ENCODE measurements at places on chromosomes 3 and 15.

- no peak for DNase-seq
Measured at GRCh38 chr15:40772014-40772413, 2.2 kb downstream of the C15orf62 start.

DNA sequence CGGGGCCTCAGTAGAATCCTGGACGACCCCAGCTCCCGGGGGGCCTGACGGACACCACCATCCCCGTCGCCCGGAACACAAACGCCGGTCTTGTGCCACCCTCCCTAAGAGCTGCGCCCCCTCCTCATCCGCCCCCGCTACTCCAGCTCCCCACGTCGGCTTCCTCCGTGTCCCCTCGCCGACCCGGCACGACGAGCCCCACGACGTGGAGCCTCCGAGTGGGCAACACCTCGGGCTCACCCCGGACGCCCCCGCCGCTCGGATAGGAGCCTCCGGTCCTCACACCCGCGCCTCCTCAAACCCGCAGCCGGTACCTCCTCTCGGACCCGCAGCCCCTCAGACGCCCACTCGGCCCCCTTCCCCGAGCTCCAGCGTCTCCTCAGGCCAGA is 525 bp downstream of the NPTN start:
- DNase-seq: no peak

DNA sequence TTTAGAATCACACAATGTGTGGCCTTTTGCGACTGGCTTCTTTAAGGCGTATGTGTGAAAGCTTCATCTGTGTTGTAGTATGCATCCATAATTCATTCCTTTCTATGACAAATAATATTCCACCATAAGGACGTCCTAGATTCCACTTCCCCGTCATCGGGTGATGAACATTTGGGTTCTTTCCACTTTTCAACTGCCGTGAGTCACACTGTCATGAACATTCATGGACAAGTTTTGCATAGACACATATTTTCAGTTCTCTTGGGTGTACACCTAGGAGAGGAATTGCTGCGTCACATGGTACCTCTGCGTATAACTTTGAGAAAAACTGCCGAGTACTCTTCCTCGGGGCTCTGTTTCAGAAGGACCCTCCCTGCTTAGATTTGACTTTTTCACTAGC is 97.3 kb downstream of the TOP2B start:
- DNase-seq: no peak

GRCh38 chr3:40741729-40742128 is 217.0 kb downstream of the ZNF621 start:
- DNase-seq: no peak

DNA sequence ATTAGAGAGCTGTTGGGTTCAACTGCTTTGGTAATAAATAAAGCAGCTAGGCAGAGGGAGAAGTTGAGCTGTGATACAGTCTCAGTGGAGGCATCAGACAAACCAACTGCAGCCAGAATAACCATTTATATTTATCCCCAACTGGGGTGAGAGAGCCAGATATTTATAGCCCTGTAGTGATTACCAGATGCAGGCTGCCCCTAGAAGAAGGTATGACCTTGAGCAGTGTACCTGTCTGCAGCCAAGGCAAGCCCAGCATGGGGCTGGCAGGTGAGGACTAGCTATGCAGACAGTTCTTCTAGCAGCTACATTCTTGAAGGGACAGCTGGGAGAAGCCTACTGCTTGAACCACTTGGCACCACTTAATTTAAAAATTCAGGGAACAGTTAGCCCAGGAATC is 144.4 kb upstream of the EPHA3 start:
- no peak for DNase-seq

DNA sequence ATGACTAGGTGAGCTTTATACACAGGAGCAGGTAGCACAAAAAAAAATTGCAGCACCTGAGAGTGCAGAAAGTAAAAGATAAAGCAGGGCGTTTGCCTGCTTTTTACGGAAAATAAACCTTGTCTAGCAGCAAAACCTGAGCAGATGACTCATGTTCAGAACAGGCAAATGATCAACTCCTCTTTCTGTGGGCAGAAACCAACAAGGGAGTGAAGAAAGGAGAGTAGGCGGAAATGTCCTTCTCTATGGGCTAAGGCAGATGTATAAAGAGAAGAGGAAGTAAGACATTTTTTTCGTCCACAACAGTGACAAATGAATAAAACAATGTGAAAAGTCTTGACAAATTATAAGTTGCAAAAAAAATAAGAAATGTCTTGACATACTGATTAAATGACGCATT is 24.5 kb upstream of the GMNC start:
- DNase-seq: no peak

All from CD4-positive, alpha-beta T cell treated with Interferon alpha-2 for 1 hour (primary cell).